ENCODE measurements at places on chromosomes 4 and X.

DNA sequence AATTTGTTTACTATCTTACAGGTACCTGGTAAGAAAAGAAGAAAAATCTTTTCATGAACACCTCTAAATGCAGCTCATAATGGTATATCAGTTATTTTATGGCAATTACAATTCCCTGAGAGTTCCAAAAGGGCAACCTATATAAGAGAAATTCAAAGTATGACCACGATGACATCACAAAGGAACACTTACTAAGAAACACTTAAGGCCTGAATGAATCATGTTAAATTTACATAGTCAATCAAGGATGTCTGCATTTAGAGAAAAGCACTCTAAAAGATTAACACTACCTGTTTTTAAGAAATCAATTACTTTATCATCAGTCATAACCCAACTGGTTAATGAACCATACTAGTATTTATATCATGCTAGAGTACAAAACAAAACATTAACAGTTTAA lies 63.9 kb downstream of the LCORL start:
- no peak for DNase-seq

DNA sequence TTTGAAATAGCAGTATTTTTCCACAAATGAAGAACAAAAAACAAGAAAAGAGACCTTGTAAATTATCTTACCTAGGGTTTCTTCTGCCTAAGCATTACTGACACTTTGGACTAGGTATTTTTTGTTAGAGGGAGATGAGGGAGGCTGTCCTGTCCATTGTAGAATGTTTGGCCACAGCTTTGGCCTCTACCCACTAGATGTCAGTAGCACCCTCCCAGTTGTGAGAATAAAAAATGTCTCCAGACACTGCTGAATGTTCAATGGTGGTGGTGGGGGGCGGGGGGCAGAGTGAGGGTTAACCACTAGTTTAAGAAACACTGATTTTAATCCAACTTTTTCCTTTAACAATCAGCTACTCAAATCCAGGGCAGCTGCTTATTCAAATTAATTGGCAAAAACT lies 25.8 kb downstream of the OTUD4 start:
- DNase-seq: no peak

DNA sequence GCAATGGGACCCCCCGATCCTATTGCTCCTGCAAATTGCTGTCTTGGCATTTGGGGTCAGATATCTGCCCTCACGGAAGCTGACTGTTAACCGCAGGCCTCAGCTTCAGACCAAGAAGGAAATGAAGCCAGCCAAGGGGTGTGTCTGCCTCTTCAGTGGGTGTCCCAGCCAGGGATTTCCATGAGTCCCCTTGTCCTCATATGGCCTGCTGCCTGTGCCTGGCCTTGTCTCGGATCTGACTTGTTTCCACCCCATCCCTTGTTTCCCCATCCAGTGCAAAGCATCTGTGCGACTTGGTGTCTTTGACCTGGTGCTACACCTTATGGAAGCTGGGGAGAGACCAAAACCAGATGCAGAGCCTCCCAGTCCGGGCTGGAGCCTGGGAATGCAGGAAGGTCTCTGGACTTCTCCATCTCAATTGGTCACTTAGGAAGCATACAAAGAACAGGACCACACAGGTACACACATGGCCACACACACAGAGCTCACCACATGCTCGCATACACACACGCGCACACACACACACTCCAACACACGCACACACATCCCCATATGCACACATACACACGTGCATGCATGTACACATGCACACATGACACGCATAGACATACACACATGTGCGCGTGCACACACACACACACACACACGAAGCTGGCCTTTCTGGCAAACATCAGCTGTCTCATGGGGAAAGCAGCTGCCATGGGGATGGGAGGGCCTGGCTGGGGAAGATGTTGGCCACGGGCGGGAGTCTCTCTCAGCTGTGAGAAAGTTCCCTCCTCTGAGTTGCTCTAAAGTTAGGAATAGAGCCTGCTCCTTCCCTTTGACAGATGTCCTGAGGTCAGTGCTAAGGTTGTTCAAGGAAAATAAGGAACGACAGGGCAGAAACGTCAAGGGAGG lies 65.5 kb downstream of the CRMP1 start:
- DNase-seq: no peak

GRCh38 chrX:143634309-143634662 lies 1.6 kb downstream of the SLITRK4 start:
- no peak for DNase-seq

DNA sequence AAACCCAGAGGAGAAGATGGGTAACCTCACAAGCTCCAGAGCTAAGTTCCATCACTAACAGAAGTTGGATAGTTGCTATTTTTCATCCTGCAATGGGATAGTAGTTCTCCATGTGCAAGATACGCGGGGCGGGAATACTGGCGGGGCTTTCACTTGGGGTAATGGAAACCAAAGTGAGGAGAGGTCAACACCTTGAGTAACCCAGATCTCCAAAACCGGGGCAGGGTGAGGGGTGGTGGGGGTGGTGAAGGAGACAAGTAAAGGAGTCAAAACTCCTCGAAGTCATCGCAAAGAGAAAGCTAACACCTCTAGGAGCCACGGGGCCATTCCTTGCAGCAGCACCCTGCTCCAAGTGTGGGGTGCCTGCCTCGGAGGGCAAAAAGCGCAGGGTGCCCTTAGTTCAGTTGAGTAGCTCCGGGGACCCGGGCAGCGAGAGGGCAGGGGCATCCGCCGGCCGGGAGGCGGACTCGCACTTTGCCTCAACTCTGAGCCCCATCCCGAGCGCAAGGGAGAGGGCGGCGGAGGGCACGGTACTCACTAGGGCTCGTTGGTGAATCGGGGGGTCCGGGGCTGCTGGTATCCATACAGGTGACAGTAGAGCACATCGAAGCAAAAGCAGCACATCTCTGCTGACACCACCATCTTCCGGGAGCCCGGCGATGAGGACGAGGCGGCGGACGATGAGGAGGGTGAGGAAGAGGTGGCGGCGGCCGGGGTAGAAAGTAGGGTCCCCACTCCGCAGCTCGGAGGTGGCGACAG lies 645 bp downstream of the AMMECR1 start:
- DNase-seq: no peak

GRCh38 chrX:100747703-100748102 lies 15.8 kb upstream of the SYTL4 start:
- no peak for DNase-seq

- DNase-seq: no peak
Observed at GRCh38 chr4:152079543-152080293, 318.9 kb upstream of the GATB start.

DNA sequence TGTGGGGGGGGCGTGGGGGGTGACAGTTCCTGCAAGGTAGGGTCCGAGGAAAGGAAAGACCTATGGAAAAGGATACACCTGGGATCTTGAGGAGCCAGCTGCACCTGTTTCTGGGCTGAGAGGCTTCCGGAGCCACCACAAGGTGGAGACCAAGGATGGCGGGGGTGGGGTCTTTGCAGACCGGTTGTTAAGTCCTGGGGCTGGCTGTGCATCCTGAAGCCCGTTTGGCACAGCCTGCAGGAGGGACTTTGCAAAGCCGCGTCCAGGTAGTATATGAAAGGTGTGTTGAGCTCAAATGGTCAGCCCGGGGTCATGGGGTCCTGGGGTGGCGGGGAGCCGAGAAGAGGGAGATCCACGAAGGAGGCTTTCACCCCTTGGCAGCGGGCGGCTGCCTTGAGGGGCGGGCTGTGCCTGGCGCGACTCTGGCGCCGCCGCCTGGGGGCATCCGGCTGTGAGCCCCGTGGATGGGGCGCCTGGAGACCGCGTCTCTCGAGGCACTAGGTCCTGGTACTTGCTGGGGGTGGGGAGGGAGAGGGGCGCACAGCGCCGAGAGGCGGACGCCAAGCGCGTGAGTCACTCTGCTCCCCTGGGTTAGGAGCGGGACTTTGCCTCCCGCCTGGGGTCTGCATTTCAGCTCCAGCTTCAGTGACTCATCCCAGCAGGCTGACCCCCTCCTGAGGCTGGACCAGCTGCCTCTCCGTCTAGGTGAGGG lies 58.2 kb upstream of the DYNLT3 start:
- DNase-seq: no peak

- DNase-seq: no peak
Observed at GRCh38 chr4:122548452-122548851, 72.4 kb downstream of the IL21 start.

DNA sequence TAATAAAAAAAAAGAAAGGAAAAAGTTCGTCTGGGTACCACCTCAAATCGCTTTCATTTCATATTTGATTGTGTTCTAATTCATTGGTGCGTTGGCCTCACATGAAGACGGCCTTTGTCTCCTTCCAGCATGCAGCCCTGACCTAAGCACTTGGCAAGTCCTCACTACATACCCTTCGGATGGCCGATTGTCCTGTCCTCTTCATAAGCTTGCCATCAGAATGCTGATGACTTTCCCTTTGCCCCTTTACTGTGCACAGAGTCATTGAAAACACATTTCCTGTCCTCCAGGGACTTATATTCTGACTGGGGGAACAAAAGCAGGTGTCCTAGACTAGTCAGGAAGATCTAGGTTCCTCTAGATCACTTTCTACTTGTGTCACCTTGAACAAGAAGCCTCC lies 43.0 kb downstream of the RTL5 start:
- DNase-seq: no peak

GRCh38 chr4:144788469-144788868 lies 142.5 kb downstream of the HHIP start:
- DNase-seq: no peak

DNA sequence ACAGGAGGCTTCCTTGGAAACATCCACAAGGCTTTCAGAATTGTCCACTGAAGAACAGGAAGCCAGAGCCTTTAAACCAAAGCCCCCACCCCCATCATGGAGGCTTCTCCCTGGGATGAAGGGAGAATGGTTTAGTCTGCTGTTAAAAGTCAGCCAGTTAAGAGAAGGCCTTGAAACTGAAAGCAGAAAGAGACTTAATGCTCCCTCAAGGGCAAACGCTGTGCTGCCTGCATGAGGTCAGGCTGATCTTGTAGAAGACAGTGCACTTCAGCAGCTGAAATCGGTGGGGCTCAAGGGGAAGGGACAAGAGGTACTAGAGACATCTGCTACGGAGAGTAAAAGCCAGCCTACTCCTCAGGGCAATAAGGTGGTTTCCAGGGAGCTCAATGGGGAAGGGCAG lies 69.0 kb downstream of the HPRT1 start:
- DNase-seq: no peak

- DNase-seq: no peak
Observed at GRCh38 chr4:74109870-74110605, 11.0 kb upstream of the CXCL2 start.

All from stimulated activated CD4-positive, alpha-beta T cell treated with anti-CD3 and anti-CD28 coated beads, Interleukin-1b, Interleukin-23, amount 100 ng/mL, for 1 hour (primary cell).